ENCODE measurements at places on chromosomes 16 and 17.

DNA sequence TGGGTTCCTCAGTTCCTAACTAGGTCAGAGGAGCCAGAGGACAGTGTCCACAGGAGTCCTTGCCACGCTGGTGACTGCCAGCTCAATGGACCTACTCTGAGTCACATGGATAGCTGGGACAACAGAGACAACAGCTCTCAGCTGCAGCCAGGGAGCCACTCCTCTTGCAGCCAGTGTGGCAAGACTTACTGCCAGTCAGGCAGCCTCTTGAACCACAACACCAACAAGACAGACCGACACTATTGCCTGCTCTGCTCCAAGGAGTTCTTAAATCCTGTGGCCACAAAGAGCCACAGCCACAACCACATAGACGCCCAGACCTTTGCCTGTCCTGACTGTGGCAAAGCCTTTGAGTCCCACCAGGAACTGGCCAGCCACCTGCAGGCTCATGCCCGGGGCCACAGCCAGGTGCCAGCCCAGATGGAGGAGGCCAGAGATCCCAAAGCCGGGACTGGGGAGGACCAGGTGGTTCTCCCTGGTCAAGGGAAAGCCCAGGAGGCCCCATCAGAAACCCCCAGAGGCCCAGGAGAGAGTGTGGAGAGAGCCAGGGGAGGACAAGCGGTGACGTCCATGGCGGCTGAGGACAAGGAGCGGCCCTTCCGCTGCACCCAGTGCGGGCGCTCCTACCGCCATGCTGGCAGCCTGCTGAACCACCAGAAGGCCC lies 6.7 kb downstream of the ZNF646 start:
- no peak for DNase-seq

DNA sequence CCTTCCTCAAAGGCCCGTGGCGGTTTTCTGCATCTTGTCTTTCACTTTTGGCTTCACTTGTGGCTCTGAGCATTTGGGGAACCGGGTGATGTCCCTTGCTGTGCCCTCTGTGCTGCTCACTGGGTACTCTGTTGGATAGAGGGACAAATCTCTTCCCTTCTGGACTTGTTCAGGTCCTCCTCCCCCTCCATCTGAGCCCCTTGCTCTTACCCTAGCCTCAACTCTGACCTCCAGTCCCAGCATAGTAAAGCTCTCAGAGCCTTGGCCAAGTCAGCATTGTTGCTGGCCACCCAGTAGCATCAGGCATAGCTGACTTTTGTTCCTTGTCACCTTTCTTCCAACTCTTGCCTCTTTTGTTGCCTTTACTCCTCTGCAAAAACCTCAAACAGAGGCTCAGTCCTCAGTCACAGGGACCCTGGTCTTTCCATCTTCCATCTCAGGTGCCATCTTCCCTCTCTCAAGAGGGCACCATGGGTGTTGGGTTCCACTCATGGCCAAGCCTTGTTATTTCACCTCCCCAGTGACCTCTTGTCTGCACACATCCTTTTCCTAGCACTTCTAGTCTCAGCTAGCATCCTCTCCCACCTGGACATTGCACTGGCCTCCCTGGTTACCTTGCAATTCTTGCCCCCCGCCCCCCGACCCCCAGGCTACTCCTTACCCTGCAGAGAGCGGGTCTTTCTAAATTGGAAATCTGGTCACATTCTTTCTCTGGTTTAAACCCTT lies 393 bp upstream of the PSMB10 start:
- DNase-seq = no peak

DNA sequence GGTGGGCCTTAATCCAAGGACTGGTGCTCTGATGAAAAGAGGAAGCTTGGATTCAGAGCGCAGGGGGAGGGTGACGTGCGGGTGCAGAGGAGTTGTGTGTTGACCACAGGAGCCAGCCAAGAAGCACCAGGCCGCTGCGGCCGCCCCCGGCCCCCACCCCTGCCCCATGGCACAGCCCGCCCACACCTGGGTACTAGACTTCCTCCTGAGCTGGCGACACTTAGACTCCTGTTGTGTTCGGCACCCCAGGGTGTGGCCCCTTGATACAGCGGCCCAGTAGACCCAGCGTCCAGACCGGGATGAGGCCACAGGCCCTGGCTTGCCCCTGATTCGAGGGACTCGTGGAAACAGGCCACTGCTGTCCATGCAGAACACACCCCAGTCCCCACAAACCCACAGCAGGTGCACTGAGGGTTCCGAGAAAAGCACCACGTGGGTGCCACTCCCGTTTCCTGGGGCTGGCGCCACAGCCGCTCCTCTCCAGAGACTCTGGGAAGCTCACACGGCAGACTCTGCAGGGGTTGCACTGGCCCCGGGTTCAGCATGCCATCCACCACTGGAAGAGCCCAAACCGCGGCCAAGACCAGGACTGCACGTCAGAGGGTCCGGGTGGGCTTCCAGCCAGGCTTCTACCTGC lies 5.7 kb upstream of the SNAI3 start:
- DNase-seq = no peak

DNA sequence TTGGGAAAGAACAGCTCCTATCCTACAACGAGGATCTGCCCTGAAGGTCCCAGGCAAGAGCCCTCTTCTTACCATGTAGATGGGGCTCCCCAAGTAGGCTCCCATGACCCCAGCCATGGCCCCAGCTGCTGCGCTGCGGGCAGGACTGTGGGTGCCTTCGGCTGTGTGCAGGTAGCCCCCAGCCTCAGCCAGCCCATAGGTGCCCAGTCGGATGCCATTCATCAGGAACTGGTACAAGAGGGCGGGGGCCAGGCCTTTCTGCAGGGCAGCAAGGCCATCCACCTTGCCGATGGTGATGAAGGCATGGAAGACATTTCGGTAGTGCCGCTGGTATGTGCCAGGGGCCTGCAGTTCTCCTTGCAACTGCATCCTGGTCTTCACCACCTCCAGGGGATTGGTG lies 839 bp downstream of the SLC25A35 start:
- no peak for DNase-seq

- DNase-seq = no peak
Measured at GRCh38 chr16:9260666-9261065, 169.2 kb downstream of the HAPSTR1 start.
